ENCODE measurements at places on chromosomes 1 and 21. TPM values are rescaled to one million over a fixed set of nuclear protein-coding genes. Genes with fewer than 3 reads are reported as not detected.
A peak's percentile ranks its signal among the peaks of the same experiment; 100 is the strongest.

The SELP gene
- total RNA-seq, result 21.0 TPM

The FASLG gene
- 0.40 TPM for total RNA-seq

The RAB29 gene
- total RNA-seq, result 17.6 TPM

The PGBD5 gene
- 6.6 TPM for total RNA-seq

The FCER1G gene
- total RNA-seq, result 43.9 TPM

The ICOSLG gene
- 5.3 TPM for total RNA-seq

The TTC22 gene
- 0.36 TPM for total RNA-seq

The ARHGAP29 gene
- 67.2 TPM for total RNA-seq

The KLHDC8A gene
- total RNA-seq, result 17.4 TPM

The OR2L2 gene
- 0.53 TPM for total RNA-seq

The SYCP1 gene
- total RNA-seq, result not detected

DNA sequence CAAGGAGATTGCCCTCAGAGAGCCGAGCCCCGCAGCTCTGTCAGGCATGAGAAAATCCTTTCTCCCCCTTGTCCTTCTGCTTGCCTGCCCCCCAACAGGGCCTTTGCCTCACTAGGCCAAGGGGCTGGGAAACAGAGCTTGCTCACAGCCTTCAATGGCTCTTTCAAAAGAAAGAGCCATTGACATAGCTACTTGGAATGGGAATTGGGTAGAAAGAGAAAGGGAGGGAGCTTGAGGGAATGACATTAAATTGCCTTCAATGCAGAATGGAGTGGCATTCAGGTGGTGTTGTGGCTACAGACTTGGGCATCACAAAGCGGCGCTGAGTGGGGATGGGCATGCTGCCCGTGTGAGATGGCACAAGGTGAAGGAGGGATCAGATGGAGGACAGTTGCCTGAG, 13.2 kb downstream of the SYT11 start:
- DNase-seq, result no peak

DNA sequence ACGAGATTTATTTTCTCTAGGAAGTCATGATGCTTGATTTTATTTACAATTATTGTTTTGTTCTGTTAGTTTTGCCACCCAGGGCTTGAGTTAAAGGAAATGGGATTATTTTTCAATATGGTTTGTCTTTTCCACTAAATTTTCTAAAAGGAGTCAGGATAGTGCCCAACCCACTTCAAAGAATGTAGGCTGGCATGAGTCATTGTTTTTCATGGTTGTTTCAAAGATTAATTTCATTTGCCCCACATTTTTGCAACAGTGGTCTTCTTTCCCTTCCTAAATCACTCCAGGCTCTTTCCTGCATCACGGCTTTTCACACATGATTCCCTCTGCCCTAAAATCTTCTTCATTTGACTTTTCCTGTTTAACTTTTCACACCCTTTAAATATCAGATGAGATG, 2.5 kb downstream of the SLAMF6 start:
- no peak for DNase-seq

GRCh38 chr1:16250524-16251251, 13.7 kb upstream of the CPLANE2 start:
- DNase-seq, result no peak

DNA sequence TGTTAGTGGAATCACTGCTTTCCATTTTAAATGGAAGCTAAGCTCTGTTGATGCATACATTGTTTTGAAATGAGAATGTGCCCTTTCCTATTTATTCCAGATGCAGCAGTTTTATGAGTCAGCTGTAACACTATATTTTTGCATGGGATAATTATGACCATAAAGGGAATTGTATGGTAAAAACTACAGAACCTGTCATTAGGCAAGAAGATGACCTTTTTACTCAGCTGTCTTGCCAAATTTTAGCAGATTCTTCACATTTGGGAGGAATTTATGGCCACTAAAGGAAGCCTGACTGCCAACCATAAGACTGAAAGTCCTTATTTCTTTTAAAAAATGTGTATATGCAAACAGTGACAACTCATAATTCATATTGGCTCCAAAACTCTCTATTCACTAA, 356.3 kb upstream of the PRMT6 start:
- DNase-seq, result no peak

DNA sequence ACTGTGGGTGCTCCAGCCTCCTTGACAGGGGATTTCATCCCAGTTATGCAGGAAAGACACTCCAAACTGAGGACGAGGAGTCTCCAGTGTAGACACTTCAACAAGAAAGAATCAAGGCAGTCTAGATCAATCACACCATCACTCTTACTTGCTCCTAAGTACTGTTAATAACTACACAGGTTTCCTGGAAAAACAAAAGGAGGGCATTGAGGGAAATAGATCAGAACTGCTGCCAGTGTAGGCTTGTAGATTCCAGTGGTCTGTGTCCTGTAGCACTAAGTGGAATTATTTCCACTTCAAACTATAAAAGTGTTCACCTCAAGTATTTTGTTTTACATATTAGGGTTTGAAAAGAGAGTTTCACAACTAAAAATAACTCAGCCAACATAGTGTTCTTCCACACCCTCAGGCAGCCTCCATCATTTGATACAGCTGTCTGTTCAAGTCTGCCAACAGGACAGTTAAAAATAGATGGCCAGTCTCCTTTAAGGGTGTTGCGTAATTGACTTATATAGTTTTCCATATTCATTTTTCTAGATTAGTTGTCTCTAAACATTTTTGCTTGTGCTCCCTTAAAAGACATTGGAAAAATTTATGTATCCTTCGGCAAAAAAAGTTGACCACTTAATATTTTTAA, 32.0 kb upstream of the AGL start:
- DNase-seq, result no peak

- no peak for DNase-seq
These were observed 5.9 kb downstream of the RGS16 start for GRCh38 chr1:182598296-182598695.

DNA sequence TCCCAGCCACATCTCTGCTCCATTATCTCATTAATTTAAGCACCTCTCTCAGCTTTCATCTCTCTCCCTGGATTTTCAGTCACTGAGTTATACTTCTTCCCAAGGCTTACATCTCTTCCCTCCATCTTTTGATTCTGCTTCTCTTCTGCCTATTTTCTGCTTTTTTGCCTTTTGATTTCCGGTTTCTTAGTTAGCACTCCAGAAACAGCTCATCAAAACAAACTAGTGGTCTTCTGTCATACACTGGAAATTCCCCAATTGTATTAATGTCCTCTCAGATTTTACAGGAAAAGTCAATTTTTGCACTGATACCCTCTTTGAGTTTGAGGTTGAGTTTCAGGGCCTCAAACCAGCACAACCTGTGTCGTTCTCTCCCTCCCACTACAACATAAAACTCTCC, 1.5 kb downstream of the LCE3E start:
- DNase-seq, result no peak

GRCh38 chr1:159205225-159205624, 550 bp downstream of the ACKR1 start:
- DNase-seq, result no peak

DNA sequence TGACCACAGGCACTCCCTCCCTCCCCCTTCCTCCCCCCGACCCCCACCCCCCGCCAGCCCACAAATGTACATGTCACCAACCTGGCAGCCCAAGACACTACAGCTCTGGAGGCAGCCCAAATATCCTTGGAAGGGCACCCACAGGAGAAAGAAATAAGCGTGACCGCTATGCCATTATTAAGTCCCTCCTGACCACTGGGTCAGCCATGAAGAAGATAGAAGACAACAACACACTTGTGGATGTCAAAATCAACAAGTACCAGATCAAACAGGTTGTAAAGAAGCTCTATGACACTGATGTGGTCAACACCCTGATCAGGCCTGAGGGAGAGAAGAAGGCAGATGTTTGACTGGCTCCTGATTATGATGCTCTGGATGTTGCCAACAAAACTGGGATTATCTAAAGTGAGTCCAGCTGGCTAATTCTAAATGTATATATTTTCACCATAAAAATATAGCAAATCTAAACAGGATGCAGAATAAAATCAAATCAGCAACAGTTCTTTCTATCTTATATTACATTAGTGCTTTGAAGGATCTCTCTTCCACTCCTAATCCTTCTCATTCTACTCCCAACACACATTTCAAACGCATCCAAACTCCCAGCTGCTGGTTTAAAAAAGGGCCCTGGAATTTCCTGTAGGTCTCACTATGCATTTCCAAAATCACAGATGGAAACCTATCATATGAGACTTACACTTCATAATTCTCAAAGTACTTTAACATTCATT, 77.4 kb upstream of the SLFNL1 start:
- no peak for DNase-seq

- no peak for DNase-seq
These were observed 2.9 kb downstream of the NFYC start for GRCh38 chr1:40694353-40694874.

DNA sequence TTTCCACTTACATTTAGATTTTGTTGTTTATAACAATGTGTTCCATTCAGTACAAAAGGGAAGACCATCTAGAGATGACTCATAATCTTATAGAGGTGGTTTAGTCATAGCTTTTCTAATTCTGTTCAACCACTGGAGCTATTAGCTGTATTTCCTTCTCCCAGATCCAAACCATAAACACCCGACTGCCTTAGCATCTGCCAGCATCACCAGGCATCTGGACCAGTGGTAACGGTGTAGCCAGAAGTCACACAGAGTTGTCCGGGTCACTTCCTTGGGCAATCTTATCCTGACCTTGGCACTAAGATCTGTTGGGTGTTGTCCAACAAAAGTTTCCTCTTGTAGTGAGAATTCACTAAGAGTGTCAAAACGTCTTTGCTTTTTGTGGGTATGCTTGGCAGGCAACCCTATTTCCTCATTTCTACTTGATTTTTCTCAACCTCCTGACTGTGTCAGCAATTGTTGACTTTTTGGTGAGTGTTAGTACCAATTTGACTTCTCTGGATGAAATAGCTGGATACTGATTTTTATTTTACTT, 372.1 kb upstream of the B3GALT2 start:
- no peak for DNase-seq

DNA sequence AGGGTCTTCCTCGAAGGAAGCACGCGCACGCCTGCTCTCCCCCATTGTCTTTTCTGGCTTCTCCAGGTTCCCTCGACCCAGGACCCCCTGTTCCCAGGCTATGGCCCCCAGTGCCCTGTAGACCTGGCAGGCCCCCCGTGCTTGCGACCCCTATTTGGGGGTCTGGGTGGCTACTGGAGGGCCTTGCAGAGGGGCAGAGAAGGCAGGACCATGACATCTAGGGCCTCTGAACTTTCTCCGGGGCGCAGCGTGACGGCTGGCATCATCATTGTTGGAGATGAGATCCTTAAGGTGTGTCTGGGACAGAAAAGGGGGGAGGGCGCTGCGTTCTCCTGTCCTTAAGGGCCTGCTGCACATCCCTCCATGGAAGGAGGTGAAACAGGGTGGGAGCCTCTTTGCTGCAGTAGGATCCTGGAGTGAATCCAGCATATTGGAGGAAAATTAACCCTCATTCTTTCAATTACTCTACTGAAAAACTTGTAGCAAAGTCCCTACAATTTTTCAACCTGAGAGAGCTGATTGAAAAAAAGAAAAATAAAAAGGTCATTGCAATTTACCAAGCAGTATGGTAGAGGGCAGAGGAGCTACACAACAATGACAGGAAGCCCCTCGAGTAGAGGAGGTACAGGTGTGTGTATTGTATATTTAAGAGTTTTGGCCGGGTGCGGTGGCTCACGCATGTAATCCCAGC, 777 bp downstream of the FLAD1 start:
- peak; percentile 56 for DNase-seq

- no peak for DNase-seq
These were observed 88.0 kb upstream of the AK4 start for GRCh38 chr1:65059930-65060538.

- DNase-seq, result no peak
These were observed 42.9 kb downstream of the ACTL8 start for GRCh38 chr1:17798011-17798410.

GRCh38 chr1:59215766-59216291, 81.1 kb upstream of the FGGY start:
- no peak for DNase-seq

DNA sequence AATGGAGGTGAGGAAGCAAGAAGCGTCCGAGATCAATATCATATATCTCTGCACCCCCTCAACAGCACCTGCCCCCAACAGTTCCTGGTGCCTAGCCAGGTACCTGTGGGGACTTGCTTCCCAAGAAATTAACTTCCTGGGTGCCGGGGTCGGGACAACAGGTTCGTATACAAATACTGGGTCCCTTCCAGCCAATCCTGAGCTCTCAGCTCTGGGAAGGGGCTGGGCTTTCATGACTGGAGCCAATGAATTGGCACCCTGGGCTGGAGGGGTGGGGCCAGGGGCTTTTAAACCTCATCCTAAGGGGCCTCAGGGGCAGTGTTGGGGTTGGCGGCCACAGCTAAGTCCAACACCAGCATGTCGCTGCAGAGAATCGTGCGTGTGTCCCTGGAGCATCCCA, at the start of gene PADI3:
PADI3 (plus strand) TSS at position 318 of the 400 bp plus-strand sequence; CDS start at position 358, 40 bp downstream.
- DNase-seq, result no peak

GRCh38 chr1:78303620-78304019, 187.2 kb upstream of the PTGFR start:
- DNase-seq, result peak; percentile 60

GRCh38 chr21:27425172-27425571, 458.3 kb upstream of the ADAMTS5 start:
- no peak for DNase-seq

DNA sequence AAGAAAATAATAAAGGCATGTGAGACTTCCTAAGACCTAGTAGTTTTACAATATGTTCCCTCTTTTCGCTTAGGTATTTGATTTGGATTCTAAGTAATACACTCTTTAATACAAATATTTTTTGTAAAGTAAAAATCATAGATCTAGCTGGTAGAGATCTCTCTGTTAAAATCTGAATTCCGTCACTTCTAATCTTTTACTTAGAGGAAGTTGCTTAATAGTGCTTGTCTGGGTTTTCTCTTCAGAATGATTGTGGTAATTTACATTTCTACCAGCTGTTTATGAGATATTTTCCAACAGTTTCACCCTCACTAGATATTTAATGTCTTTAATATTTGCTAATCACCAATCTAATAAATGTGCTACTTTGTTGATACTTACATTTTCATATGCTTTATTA, 23.3 kb downstream of the RBM11 start:
- DNase-seq, result no peak

DNA sequence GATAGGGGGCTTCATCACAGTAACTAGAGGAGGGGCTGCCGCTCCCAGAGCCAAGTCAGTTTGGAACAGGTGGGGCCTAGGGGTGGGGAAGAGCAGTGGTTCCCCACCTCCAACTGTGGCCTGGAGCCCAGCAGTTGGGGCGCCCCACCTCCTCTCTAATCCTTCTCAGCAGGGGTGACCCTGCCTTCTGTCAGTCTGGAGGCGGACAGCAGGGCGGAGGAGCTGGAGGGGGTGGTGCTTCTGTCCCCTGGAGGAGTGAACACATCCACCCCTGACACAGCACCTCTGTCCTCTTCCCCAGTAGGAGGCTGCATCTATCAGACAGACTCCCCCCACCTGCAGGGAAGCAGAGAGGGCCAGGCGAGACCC, 73.8 kb downstream of the MRPL37 start:
- no peak for DNase-seq

Data from sciatic nerve (tissue), 2 donors.